Inflammatory macrophage (primary cell): ENCODE measurements at places on chromosomes 6 and 20.
A peak's percentile ranks its signal among the peaks of the same experiment; 100 is the strongest.

- DNase-seq: no peak
Measured at GRCh38 chr6:109009962-109010704, 84.5 kb downstream of the SESN1 start.

- DNase-seq: no peak
Measured at GRCh38 chr20:32917191-32917950, 58.6 kb downstream of the EFCAB8 start.

DNA sequence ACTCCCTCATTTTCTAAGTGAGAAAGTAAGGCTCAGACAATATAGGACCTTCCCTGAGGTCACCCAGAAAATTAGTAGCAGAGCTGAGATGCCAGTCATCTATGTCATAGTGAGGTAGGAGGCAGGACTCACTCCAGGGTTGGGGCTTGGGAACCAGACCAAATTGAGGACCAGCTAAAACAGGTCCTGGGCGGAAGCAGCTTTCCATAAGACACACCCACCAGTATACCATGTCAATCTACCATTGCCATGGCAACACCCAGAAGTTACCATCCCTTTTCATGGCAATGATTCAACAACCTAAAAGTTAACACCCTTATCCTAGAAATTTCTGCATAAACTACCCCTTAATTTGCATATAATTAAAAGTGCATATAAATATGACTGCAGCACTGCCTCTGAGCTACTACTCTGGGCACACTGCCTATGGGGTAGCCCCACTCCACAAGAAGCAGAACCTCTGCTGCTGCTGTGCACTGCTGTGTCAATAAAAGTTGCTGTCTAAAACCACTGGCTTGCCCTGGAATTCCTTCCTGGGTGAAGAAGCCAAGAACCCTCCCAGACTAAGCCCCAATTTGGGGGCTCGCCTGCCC is 30.3 kb upstream of the OCSTAMP start:
- DNase-seq: no peak

GRCh38 chr6:89355511-89356194 is 3.1 kb upstream of the UBE2J1 start:
- DNase-seq: no peak

- no peak for DNase-seq
Measured at GRCh38 chr6:118198746-118199145, 291.7 kb downstream of the SLC35F1 start.

DNA sequence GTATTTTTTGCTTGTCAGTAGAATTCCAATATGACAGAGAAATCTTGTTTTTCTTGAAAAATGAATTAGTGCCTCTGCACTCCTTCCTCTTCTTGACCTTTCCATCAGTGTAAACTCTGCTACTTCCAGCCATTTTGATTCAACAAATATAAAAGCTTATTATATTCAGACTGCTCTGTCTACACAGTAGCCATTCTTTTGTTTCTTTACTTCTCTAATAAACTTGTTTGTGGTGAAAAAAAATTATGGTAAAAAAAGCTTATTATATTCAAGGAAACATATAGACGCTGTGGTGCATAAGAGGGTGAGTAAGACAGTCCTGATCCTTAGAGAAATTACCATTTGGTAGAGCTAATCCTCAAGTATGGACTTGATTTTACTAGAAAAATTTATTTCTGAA is 11.6 kb downstream of the CAGE1 start:
- DNase-seq: no peak

GRCh38 chr6:71324194-71324785 is 35.7 kb downstream of the OGFRL1 start:
- peak; percentile 57 for DNase-seq
